NCI-H1930 (cell line): ENCODE measurements at places on chromosomes 13 and 19.

GRCh38 chr19:35170359-35171061, 16.0 kb downstream of the FXYD5 start:
- DNase-seq = no peak

DNA sequence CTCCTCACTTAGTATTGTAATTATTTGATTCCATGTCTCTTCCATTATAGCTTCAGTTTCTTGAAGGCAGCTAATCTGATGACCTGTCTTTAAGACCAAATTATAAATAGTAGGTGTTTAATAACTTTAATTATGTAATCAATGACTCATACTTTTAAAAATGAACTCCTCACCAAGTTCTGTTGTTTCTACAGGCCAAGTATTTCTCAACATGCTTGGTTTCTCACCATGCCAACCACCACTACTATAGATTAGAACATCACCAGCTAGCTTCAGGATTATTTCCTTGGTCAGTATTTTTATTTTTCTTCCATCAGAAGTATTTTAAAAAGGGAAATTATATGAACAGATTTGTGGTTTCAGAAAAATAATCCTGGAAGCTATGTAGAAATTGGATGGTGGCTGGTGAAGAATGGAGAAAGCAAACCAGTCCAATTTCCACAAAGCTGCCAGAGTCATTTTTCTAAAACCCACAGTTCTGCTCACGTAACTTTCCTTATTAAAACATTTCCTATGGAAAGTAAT, 237.7 kb upstream of the DACH1 start:
- no peak for DNase-seq

DNA sequence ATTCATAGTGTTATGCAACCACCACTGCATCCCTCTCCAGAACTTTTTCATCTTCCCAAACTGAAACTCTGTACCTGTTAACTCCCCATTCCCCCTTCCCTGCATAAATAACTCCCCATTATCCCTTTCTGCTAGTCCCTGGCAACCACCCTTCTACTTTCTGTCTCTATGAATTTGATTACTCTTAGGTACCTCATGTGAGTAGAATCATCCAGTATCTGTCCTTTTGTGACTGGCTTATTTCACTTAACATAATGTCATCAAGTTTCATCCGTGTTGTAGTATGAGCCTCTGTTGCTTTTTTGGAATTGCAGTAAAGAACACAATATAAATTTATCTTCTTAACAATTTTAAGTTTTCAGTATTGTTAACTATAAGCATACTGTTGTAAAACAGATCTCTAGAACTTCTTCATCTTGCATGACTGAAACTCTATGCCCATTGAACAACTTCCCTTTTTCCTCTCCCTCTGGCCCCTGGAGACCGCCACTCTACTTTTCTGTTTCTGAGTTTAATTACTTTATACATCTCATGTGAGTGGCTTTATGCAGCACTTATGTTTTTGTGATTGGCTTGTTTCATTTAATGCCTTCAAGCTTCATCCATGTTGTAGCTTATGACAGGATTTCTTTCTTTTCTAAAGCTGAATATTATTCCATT, 87.3 kb upstream of the ABCC4 start:
- DNase-seq = no peak

GRCh38 chr19:12788682-12789097, 2.6 kb upstream of the JUNB start:
- no peak for DNase-seq

- DNase-seq = no peak
Observed at GRCh38 chr19:52670046-52670445, 31.9 kb upstream of the ZNF83 start.

DNA sequence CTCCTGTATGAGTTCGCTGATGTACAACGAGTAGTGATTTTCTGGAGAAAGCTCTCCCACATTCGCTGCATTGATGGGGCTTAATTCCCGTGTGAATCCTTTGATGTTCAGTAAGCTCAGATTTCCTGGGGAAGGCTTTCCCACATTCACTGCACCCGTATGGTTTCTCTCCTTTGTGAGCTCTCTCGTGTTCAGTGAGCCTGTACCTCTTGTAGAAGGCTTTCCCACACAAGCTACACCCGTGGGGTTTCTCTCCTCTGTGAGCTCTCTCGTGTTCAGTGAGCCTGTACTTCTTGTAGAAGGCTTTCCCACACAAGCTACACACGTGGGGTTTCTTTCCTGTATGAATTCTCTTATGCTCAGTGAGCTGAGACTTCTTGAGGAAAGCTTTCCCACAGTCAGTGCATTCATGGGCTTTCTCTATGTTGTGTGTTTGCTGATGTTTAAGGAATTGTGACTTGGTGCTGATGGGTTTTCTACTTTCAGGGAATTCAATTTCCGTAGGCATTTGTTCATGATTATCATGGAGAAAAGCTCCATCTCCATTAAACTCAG, 3.5 kb upstream of the ZNF577 start:
- DNase-seq = no peak

DNA sequence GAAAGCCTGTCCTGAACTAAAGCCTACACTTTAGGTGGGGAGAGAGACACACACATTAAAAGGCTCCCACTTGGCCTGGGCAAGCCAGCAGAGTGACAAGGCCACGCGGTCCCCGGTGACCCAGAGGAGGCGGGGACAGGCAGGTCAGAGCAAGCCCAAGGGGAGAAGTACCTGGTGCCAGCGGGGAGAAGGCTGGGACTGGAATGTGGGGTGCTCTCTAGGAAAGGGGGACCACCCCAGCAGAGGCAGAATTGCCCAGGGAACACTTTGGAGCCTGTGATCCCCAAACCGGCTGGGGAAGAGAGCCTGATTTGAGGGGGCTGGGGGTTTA, 82.3 kb downstream of the RAB20 start:
- DNase-seq = no peak

GRCh38 chr19:1577090-1577928, 9.2 kb upstream of the MEX3D start:
- DNase-seq = no peak

- no peak for DNase-seq
Observed at GRCh38 chr13:20124303-20124702, 36.5 kb downstream of the GJA3 start.

GRCh38 chr19:42368765-42369164, 21.3 kb downstream of the CNFN start:
- no peak for DNase-seq

DNA sequence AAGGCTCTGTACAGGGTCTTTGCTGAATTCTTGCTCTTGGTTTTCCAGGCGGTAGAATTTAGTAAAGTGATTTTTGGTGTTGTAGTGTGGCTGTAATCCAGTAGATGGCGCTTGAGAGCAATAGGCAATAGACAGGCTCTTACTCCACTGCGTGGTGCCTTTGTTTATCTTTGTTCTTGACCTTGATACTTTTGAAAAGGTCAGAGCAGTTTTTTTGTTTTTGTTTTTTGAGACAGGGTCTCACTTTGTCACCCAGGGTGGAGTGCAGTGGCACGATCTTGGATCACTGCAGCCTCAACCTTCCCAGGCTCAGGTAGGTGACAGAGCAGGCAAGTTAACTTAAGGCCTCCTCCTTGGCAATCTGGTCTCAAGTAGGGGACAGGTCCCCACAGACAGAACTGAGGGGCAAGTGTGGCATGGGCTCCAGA, 12.2 kb upstream of the LILRA5 start:
- no peak for DNase-seq

DNA sequence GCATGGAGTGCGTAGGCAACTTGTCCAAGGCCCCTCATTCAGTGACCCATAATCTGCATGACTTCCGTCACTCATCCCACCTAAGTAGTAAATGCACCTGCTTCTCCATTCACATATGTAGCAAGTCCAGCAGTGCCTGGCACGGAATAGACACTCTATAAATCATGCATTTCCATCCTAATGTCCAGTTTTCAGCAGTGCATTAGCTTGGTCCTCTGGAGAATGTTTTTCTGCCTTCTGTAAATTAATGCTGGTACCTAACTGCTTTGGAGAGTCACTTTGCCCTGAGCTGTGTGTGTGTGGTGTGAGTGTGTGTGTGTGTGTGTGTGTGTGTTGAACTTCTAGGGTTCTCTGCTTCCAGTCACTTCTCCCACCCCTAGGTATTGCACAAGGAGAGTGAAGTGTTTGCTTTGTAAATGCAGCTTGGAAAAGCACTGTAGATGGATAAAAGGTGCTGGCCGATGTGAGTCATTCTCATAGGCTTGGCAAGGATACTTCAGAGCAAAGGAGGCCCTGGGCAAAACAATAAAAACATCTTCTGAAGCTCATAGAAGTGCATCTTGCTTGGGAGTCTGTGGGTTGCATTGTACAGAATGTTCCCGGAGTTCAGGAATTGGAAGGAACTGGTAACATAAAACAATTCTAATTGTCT, 181.8 kb downstream of the KATNAL1 start:
- DNase-seq = no peak

DNA sequence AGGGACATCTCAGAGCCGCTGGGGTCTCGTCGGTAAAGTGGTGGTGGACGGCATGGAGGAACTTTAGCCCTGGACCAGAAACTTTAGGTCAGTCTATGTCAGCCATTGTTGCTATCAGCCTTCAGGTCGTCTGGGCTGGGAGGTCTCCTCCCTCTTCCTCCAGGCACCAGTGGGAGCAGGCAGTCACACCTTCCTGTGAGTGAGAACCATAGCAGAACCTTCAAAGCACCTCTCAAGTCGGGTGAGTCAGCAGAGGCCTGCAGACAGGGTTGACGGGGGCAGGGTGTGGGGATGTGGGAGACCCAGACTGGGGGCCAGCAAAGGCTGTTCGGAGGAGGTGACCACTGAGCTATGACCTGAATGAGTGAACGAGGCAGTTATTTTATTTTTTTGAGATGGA, 15.4 kb upstream of the SBNO2 start:
- DNase-seq = no peak

DNA sequence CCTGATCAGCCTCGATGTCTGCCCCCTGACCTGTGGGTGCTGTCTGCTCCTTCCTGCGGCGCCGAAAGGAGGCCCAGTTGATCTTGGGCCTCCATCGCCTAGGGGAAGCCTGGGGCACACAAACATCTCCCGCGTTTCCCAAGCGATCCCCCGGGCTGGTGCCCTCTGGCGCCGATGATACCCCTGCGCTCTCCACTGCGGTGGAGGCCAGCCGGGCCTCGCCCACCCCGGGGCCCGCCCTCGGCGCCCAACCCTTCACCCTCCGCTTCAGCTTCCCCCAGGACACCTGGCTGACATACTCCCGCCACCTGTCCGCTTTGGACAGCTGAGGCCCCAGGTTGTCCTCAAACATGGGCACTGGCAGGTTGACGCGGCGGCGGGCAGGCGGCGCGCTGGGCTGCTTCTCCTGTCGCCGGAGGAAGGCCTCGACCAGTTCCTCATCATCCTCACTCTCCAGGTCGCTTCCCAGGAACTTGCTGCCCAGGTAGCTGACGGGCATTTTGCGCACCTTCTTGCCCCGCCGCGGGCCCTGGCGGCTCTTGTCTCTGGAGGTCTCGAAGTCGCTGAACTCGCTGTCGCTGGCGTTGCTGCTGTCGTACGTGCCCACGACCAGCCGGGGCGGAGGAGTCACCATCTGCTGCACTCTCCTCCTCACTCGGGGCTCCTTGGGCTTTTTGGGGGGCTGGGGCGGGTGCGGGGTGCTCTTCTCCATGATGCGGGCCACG, 1.3 kb downstream of the CCDC8 start:
- no peak for DNase-seq
